ENCODE measurements at places on chromosomes 7 and 10.

- DNase-seq = no peak
Measured at GRCh38 chr7:84811362-84811761, 375.5 kb downstream of the SEMA3D start.

- DNase-seq = no peak
Measured at GRCh38 chr7:51246258-51247245, 70.1 kb downstream of the COBL start.

DNA sequence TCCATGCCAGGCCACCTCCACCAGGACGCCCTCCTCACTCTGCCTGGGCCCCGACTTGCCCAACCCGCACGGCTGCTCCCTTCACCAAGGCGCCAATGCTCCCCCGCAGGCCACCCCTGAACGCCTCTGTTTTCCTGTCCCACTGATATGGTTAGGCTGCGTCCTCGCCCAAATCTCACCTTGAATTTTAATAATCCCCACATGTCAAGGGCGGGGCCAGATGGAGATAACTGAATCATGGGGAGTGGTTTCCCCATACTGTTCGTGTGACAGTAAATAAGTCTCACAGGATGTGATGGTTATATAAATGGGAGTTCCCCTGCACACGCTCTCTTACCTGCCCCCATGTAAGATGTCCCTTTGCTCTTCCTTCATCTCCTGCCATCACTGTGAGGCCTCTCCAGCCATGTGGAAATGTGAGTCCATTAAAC lies 29.8 kb downstream of the RSU1 start:
- peak; percentile 42 for DNase-seq

- no peak for DNase-seq
Measured at GRCh38 chr10:79904671-79905321, 44.1 kb downstream of the SFTPD start.

Data from stimulated activated CD4-positive, alpha-beta T cell treated with anti-CD3 and anti-CD28 coated beads, Interleukin-1b, Interleukin-23, amount 100 ng/mL, for 1 hour (primary cell).